ENCODE measurements at places on chromosomes 6 and 20.

DNA sequence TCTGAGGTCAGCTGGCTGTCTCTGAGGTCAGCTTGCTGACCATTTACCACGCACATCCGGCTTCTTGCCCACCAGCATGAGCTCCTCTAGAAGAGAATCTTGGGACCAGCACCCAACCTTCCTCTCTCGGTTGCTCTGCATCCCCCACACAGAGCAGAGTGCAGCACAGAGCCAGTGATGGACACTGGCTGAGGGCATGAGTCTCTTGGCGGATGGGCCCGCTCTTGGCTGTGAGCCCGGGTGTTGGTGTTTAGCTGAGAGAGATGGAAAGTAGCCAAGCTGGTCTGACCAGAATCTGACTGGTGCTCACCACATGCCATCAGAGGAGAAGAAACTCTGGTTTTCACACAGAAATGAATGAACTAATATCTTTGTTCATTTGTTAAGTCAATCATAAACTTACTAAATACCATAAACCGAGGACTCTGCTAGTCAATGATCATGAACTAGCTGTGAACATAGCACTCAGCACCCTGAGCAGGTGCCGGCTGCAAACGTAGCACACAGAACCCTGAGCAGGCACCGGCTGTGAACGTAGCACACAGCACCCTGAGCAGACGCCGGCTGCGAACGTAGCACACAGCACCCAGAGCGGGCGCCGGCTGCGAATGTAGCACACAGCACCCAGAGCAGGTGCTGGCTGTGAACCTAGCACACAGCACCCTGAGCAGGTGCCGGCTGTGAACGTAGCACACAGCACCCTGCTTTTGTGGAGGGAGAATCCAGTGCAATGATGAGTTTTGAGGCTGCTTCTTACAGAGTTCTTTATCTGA is 10.4 kb upstream of the THBS2 start:
- DNase-seq: no peak

GRCh38 chr20:17438436-17439039 is 92.6 kb downstream of the BFSP1 start:
- no peak for DNase-seq

- DNase-seq: no peak
These were observed at the start of gene SYCP2L for GRCh38 chr6:10886691-10887502. Gene SYCP2L, plus strand, starts transcription at chr6:10887052. Its CDS starts 75 bp downstream, at chr6:10887127.

DNA sequence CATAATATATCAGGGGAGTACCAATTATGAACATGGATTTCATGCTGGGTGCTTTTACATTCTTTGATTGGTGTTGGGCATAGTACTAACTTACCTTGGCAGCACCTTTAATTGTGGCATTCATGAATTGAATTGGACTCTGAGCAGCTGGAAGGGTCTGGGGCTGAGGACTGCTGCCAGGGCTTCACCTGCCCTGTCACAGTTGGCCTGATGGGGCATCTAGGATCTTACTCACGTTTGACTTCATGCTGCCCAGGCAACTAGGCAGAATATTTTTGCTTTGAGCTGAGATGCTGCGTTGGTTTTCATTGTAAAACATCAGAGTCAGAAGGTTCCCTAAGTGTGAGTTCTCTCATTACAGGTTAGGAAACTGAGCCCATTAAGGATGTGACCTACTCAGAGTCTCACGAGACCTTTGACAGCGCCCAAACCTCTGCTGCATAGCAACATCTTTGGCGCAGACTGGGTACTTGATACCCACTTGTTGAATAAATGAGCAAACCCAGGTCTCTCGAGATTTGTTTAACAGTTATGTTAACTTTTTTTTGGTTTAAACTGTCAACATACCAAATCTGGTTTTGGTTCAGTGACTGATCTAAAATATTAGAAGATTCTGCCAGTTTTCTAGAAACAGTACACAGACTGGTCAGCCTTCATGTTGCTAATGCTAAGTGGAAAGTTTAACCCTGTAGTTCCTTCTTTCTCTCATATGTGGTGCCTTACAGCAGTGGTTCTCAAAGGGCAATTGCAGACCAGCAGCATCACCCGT is 104.9 kb downstream of the TCP11 start:
- DNase-seq: no peak

GRCh38 chr6:8047541-8048292 is 16.5 kb downstream of the BLOC1S5 start:
- no peak for DNase-seq

DNA sequence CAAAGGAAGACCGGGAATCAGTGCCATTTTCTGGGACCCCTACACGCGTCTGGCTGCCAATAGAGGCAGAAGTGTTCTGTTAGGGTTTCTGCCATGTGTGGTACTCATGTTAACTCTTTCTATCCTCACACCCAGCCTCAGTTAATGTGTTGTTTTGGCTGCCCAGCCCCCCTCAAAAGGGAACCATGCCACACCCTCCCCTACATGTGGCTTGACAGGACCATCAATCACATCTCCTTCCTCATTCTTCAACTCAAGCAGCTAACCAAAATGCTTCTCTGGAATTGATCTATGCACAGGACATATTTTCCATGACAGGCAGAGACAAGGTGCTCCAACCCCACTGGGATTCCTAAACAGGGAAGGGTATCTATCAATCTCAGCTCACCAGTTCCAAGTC is 22.0 kb downstream of the AHCY start:
- DNase-seq: no peak

DNA sequence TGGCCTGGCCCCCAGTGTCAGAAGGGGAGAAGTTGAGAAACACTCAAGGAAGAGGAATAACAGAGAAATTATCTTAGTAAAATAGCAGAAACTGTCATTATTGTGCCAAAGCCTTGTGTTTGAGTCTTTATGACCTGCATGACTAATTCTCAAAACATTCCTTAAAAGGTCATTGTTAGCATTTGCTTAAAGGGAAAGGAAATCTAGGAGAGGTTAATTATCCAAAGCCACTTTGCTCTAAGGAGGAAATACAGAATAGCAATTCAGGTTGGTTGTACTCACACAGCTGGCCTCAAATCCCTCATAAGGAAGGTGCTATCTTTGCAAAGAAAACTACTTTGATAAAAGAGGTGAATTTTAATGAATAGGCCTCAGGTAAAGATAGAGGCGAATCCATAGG is 516.7 kb downstream of the CBLN4 start:
- no peak for DNase-seq

DNA sequence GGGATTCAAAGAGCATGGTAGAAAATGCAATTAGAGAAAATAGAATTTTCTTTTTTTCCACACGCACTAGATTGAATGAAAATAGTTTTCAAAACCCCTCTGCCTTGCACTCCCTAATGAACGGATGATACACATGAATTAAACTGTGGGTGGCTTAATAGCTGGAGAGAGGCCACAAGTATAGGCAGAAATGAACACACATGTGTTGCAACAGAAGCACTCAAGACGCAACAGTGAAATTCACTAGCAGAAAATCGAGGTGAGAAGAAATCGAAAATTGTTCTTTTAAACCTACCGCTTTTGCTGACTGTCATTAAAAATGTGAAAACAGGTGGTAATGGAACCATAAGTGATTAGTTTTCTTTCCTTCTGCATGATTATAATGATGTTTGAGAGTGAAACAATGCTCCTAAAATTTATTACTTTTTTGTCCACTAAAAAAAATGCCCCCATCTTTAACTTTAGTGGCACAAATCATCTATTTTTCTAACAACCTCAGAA is 80.1 kb upstream of the SHLD1 start:
- no peak for DNase-seq

DNA sequence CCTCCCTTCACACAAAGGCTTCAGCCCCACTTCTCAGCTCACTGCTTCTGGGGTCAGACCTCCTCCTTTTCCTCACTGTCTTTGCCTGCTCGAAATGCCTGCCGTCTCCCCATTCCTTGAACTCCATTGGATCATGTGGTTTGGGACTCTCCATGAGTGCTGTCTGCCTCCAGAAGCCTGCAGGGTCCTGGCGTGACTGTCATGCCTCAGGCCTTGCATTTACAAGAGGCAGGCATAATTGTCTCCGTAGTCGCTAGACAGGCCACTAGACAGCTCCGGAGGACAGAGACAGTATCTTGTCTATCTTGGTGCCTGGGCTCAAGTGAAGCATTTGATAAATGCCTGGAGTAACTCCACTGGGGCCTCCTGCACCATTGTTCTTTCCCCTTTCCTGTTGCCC is 15.3 kb downstream of the PNLDC1 start:
- DNase-seq: no peak

DNA sequence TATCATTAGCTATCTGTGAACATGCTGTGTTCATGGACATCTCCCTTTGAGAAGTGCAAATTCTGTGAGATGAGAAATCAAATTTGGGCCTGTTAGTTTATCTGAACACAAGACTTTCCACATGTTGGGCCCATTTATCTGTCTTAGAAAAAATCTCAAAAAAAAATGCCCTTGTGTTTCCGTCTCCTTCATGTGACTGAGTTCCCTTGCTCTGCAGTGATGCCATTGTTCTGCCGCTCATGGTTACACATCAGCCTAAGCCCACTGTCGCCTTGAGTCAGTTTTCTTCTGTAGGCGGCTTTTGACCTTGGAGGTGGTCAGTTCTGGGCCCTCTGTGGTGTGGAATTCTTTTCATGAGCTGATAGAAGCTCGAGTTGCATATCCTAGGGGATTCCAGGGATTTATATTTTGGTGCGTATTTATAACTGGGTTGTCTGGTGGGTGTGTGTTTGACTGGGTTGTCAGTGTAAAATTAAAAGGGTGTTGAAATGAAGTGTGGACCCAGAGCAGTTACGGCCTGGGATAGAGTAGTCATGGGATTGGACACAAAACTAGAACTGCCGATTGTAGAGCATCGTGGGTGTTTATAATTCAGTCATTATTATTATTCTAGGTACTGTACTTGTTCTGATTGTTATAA is 156.7 kb downstream of the JARID2 start:
- DNase-seq: no peak

- no peak for DNase-seq
These were observed 36.3 kb downstream of the COX4I2 start for GRCh38 chr20:31673943-31674463.

GRCh38 chr6:27761391-27761790 is 150.8 kb downstream of the OR2B2 start:
- no peak for DNase-seq

GRCh38 chr20:62025832-62026563 is 39.7 kb downstream of the TAF4 start:
- DNase-seq: no peak

GRCh38 chr6:104896914-104897313 is 37.2 kb upstream of the HACE1 start:
- no peak for DNase-seq

- no peak for DNase-seq
These were observed 541.8 kb upstream of the NRSN1 start for GRCh38 chr6:23584134-23584763.

GRCh38 chr20:8390037-8390433 is 258.0 kb downstream of the PLCB1 start:
- DNase-seq: no peak

DNA sequence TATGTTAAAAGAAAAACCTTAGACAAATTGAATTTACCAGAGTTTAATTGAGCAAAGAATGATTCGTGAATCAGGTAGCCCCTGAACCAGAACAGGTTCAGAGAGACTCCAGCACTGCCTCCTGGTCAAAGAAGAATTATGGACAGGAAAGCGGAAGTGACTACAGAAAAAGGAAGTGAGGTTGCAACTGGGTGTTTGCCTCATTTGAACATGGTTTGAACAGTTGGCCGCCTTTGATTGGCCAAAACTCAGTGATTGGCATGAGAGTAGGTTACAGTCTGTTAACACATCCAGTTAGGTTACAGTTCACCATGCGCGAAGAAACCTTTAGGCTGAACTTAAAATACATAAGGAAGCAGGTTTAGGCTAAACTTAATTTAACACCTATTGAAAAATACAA is 248.8 kb downstream of the TFAP2A start:
- DNase-seq: no peak

All from T-cell (primary cell).